ENCODE measurements at places on chromosomes 3 and 15.

- no peak for DNase-seq
Observed at GRCh38 chr15:73367624-73368300, 996 bp downstream of the HCN4 start.

DNA sequence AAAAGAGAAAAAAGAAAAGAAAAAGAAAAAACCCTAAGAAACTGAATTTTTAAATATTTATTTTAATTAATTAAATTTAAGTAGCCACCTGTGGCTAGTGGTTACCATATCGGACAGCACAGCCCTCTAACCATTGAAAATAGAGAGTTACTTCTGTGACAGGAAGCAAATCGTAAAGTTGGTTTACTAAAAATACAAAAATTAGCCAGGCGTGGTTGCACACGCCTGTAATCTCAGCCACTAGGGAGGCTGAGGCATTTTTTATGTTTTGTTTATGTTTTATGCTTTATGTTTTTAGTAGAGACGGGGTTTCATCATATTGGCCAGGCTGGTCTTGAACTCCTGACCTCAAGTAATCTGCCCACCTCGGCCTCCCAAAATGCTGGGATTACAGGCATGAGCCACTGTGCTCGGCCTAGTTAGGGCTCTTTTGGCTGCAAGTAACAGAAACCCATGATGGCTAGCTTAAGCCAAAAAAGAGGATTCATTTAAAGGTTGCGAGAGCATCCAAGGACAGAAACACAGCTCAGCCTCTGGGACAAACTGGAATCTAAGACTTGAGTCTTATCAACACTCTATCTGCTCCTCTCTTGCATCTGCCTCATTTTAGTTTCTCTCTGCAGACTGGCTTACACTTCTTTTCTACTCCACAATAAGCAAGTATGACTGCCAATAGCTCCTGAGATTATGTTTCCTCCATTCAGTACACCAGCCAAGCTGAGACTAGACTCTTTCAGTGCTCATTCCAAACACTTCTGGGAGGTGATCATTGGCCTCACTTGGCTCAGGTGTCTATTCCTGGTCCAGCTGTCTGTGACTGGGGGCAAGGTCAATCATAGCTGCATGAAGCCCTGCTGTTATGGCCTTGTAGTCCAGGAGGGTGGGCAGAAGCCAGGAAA, 6.8 kb upstream of the SKIL start:
- DNase-seq, result no peak

- peak; percentile 6 for DNase-seq
Observed at GRCh38 chr3:60579734-60580133, 671.5 kb downstream of the FHIT start.

DNA sequence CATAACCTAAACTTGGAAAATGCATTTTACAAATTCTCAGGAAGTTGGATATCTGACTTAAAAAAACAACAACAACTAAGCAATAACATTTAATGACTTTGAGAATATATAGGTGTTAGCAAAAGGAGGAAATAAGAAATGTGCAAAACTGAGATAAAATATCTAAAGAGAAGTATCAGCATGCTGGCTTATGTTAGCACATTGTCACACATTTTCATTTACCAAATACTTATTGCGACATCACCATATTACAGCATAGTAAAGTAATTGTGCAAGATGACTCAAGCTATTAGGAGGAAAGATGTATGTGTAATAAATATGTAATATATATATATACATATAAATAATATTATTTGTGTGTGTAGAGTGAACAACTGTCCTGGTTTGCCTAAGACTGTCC, 9.2 kb downstream of the PTX3 start:
- DNase-seq, result no peak

GRCh38 chr15:94305133-94305532, 73.8 kb downstream of the MCTP2 start:
- DNase-seq, result no peak

DNA sequence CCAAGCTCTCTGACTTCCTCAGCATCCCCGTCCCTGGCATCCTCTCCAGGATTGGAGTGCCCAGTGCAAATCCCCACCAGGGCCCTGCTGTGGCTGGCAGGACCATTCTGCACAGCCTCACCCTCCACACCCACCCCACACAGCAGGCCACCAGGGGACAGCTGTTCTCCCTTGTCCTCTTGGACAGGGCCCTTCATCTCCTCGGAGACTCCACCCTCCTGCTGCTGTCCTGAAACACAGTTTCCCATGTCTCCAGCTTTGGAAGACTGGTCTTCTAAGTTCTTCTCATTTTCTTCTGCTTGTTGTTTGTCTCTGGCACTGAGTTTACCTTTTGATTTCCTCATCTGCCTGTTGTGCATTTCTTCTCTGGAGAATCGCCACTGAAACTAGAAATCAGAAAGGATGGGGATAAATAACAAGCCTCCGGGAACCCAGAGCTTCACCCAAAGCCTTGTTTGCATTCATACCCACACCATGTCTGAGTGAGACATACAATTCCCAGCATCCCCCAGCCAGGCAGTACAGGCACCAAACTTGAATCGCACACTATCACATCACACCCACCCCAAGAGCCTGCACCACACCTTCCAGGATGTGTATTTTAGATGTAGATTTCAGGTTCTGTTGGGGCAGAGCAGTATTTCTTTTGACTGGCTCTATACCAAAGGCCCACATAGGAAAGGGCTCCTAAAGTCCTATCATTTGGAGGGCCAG, 52.0 kb downstream of the OXNAD1 start:
- DNase-seq, result no peak

- DNase-seq, result no peak
Observed at GRCh38 chr3:191549357-191549756, 88.4 kb downstream of the PYDC2 start.

DNA sequence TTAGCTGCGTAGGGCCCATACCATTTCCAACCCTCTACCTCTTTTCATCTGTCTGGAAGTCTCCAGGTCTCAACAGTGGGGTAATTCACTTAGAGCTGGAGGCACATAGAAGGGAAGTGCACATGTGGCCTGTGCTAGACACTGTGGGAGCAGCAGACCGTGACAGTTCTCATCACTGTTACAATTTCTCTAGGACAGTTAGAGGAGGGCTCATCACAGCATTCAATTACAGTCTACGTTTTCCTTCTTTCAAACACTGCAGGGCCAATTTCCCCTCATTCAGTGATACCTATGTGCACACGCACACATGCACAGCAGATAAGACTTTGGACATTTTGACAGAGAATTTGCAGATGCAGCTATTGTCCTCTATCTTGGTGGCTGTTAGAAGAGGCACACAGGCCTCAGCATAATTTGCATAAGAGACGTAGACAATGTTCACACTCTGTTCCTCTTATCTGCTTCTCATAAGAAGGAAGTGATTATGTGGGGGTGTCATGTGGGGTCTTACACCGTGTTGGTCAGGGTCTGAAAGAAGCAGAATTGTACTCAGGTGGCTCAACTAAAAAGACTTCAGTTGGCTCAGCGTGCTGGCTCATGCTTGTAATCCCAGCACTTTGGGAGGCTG, 12.6 kb upstream of the HRG start:
- no peak for DNase-seq

DNA sequence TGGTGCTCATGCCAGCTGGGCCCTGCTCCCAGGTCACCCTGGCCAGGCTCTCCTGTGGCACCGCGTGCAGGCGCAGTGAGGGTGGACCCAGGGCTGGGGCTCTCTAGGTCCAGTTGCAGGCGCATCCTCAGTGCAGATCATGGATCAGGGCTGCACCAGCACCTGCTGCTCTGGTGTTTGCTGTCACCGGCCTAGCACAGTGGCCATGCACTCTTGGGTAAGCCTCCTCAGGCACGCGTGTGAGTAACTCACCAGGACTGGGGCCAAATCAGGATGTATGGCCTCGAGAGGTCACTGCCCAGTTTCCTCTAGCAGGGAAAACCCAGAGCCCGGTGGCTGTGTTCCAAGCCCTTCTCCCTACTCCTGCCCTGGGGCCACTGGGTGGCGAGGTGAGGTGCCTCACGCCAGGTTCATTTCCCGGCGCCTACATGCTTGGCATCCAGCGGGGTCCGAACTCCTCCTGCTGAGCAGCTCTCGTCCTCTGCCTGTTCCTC, 45.5 kb upstream of the SLC41A3 start:
- DNase-seq, result peak; percentile 75

GRCh38 chr15:31200735-31201151, 99.2 kb upstream of the TRPM1 start:
- DNase-seq, result no peak

- DNase-seq, result no peak
Observed at GRCh38 chr3:108062051-108062450, 28.8 kb downstream of the CD47 start.

DNA sequence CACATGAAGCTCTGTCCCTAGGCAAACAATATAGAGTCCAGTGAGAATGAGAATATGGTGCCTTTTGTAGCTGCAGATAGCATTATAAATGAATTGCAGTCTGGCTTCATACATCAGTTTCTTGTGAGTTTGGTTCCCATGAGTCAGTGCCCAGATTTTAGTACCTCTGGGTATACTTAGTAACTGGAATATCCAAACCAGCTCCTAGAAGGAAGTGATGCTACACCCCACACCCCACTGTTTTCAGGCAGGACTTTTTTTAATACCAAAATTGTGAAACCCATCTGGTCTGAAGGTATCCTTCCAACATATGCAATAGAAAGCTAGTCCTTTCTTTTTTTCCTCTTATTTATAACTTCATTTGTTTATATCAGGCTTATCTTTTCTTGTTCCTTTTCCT, 42.1 kb upstream of the FOXP1 start:
- no peak for DNase-seq

DNA sequence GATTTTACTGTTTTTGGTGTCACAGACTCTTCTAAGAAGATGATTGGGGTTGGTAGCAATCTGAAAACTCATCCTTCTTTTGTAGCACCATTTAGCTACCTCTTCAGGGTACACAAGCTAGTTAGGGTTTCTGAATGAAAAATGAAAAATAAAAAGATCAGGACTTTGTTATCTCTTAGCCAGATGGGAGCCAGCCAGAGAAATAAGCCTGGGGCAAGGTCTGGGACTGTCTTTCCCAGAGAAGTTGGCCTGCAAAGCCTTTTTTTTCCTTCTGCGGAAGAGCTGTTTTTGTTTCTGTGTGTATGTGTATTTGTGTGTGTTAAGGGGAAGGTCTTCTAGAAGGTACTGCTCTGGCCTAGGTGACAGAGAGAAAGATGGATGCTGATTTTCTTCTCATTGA, 150.7 kb upstream of the AGTR1 start:
- no peak for DNase-seq
